Sigmoid colon (tissue), 7 donors: ENCODE measurements at places on chromosomes 4 and X. TPM values are rescaled to one million over a fixed set of nuclear protein-coding genes. Genes with fewer than 3 reads are reported as not detected.
A peak's percentile ranks its signal among the peaks of the same experiment; 100 is the strongest.

Gene GPR119
- not detected for total RNA-seq

DNA sequence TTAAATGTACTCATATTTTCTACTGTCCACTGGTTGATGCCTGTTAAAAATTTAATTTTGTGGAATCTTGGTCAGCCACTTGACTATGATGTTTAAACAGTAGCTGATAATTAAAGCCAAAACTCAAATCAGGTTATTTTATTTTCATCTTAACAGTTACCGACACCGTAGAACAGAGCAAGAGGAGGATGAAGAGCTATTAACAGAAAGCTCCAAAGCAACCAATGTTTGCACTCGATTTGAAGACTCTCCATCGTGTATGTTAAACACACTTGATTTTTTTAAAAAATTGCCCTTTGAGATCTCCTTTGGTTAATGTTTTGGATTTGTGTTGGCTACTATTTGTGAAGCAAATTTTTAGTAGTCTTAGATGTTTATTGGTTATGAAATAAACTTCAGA is 10.7 kb downstream of the SMARCA5 start:
- DNase-seq = no peak

Gene PWWP3B
- total RNA-seq = 0.55 TPM

DNA sequence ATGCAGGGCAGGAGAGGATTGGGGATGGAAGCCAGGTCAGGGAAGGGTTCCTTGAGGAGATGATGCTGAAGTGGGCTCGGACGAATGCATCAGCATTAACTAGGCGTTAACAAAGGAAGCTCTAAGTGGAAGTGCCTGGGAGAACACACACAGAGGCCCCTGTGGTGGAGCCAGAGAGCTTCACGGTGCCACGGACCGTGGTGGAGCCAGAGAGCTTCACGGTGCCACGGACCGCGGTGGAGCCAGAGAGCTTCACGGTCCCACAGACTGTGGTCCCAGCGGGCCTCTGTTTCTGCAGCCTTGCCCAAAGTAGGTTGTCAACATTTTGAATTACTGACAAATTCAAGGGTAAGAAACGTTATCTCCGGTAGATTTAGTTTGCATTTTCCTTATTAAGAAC is 48.3 kb downstream of the TRIML2 start:
- no peak for DNase-seq

Gene EMCN
- 6.9 TPM for total RNA-seq

DNA sequence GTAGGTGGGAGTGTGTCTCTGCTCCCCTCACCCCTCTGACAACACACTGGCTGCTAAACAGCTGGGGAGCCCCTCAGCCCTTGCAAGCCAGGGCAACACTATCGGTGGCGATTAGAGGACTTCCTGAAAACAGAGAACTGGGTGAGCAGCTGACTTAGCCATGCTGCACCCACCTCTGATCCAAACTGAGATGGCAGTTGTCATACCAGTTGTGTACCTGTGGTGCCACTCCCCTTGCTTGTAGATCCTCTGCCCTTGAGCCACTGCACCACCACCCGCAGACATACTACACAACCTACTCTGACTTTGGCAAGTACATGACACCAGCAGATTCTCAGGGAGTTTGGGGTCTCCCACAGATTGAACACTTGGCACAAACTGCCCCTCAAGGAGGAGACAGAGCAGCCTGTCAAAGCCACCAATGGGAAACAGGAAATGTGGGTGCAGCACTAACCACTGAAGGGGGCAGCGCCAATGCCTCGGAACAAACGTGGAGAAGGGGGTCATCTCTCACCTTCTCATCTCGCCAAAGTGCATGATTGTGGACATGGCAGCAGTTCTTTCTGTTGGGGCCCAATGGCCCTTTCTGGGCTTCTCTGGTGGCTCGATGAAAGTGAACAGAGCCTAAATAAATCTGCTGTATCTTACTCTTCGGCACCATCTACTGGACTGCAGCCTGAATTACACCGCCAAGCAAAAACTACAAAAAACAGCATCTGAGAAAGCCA is 119.8 kb downstream of the NEK1 start:
- no peak for DNase-seq

GRCh38 chr4:20359692-20360091 is 108.0 kb downstream of the SLIT2 start:
- DNase-seq = no peak

DNA sequence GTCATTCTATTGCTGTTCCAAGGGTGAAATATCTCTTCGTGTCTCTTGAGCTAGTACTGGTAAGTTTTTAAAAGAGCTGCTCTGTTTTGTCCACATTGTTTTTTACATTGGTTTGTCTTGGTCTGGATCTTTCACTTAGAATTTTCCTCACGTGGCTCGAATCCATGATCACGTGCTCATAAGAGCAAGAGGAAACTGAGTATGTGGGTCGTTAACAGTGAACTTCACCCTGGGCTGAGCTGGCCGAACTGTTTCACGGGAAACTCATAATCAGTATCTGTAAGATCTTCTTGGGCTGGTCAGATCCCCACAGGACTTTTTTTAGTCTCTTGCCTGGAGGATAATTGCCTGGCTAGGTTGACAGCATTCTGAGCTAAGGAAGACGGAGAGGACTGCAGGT is 77.8 kb upstream of the HELT start:
- DNase-seq = no peak

- DNase-seq = peak; percentile 63
These were observed 13.1 kb downstream of the NAT8L start for GRCh38 chr4:2071912-2072867.

GRCh38 chr4:126404549-126404948 is 1089.8 kb downstream of the FAT4 start:
- no peak for DNase-seq

Gene CSN3
- not detected for total RNA-seq

DNA sequence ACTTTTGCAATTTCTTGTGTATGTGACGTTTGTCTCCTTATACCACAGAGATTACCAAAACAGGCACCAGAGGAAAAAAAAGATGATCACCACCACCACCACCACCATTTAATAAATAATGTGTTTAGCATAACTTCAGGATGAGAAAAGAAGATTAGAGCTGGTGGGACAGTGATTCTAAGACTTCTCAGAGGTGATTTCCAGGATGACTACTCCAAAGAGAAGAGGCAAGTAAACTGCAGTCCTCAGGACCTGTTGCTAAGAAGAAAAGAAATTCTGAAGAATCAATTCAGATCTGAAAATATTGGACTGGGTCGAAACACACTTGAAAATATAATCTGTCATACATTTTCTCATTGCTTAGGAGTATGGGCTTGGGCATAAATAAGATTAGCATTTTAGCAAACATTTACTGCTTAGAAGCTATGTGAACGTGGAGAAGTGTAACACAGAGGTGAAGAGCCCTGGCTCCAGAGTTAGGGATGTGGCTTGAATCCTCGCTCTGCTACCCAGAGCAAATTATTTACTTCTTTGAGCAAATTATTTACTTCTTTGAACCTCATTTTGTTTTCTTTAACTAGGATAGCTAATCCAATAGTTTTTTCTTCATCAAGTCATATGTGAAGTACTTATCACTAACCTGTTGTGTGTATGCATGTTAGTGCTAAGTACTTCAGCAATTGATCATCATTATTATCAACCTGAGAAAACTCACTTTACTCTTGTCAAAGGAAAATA is 10.5 kb upstream of the YTHDC1 start:
- no peak for DNase-seq

DNA sequence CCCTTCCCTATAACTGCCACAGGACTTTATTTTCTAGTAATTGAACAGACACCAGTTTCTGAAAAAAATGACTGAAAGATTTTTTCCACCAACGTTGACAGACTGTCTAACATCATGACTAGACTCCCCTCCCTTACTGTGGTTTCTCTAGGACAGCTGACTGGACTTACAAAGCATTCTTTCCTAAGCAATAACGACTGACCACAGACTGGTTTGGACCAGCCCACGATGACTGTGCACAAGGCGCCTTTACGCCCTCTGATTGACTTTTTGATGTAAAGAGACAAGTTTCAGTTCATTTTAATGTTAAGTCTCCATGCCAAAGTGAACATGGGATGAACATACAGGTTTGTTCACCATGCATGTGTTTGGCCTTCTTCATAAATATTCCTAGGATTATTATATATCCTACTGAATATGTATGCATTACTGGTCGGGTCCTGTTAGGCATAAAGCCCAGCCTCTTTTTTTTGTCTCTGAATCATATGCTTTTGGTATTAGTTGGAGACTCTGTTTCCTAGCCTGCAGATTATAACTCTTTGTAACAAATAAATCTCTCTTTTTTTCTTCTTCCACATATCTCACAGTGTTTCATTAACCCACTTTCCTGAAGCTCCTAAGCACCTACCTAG is 50.5 kb upstream of the UGT2B4 start:
- no peak for DNase-seq

Gene PDE5A
- 144 TPM for total RNA-seq

Gene SLC26A1
- not detected for total RNA-seq

Gene PPID
- total RNA-seq = 17.8 TPM

Gene INTU
- total RNA-seq = 7.6 TPM

DNA sequence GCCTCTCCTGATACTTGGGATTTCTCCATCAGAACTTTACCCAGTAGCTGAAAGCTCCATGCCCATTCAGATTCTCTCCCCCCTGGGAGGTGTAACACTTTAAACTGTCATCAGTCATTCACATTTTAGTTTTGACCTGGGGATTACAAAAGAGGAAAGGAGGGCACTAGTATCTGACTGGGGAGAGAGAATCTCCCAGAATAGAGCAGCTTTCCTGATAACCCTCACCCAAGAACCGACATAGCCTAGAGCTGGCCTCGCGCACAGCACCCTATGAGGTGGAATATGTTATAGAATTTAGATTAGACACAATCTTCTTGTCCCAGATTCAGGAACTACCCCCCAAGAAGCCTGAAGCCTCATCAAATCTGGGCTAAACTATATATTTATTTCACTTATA is 950.2 kb upstream of the TENM3 start:
- no peak for DNase-seq

Gene H2BW2
- total RNA-seq = not detected

Gene ETNPPL
- total RNA-seq = not detected

DNA sequence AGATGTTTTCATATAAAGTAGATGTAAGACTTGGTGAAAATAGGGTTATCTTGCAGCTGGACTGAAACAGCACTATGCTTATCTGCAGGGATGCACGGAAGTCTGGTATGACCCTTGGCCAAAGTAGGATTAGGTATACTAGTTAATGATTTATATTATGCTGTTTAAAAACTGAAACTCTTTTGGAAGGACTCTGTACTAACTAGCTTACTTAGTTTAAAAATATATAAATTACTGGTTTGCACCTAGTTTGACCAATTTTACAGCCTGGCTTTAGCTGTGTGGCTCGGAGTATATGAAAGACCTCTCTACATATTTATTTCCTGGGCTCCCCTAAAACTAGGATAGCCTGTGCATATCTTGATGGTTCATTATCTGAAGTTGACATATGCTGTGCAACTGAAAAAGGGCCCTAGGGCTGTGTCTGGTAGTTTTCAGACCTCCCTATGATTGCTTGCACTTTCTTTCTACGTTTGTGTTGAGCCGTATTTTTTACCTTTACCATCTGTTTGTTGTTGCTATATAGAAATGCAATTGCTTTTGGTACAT is 89.2 kb downstream of the TMEM144 start:
- no peak for DNase-seq

Gene MAGEB4
- not detected for total RNA-seq

Gene RTL5
- total RNA-seq = 2.7 TPM

- no peak for DNase-seq
These were observed 8.3 kb downstream of the GAB3 start for GRCh38 chrX:154742613-154743012.

DNA sequence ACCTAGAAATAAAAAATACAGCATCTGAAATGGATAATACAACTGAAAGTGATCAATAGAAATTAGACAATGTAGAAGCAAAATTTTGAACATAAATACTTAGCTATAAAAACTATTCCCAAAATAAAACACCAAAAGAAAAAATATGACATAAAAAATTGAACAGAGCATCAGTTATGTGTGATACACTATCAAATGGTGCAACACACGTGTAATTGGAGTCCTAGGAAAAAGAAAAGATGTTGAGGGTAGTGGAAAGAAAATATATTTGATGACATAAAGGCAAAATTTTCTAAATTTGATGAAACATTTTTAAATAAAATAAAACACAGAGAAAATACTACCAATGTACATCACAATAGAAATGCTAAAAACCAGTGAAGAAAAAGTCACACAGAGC is 63.1 kb downstream of the NPY2R start:
- DNase-seq = no peak

Gene HSFX4
- total RNA-seq = not detected

GRCh38 chrX:119118780-119119395 is 8.7 kb downstream of the KIAA1210 start:
- DNase-seq = no peak

- DNase-seq = no peak
These were observed 206.1 kb upstream of the ANKRD50 start for GRCh38 chr4:124918559-124919122.

Gene UPF3B
- 11.4 TPM for total RNA-seq

Gene CHRDL1
- total RNA-seq = 365 TPM

DNA sequence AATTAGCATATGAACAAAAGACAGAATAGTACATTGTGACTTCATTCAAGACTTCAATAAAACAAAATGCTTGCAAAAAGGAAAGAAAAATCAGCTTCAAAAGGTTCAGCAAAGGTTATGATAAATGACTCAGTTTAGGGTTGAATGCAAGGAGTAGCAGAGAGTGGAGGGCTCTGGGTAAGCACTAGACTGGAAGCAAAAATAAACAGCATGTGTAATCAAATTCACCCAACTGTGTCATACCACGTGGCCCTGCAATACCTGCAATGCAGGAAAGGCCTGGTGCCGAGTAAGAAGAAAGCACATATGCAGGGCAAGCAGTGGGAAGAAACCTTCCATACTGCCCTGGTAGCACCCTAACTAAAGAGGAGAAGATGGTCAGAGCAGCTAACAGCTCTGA is 88.7 kb downstream of the ATP11C start:
- no peak for DNase-seq

GRCh38 chr4:138875891-138876608 is 139.5 kb upstream of the NOCT start:
- DNase-seq = no peak

- peak; percentile 88 for DNase-seq
These were observed 1.3 kb downstream of the TBL1X start for GRCh38 chrX:9466124-9466495.

DNA sequence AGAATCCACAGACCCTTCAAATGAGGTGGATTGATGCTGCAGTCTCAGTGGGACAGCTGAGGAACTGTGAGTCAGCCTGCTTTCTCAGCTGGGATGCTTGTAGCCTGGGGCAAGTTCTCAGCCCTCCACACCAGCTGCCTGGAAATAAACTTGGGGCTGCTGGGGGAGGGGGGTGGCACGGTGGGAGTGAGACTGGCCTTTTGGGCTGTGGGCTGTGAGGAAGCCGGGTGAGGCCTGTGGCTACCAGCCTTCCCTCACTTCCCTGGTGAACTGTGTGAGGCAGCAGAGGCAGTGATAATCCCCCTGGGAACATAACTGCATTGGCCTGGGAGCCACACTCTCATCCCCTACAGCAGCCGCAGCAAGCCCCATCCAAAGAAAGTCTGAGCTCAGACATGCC is 114.5 kb upstream of the GUCY1A1 start:
- no peak for DNase-seq

GRCh38 chr4:72557021-72557420 is 12.0 kb downstream of the ADAMTS3 start:
- DNase-seq = no peak
